CD4-positive, alpha-beta T cell treated with Interleukin-10 for 1 hour (primary cell): ENCODE measurements at places on chromosomes 13 and 19.
A peak's percentile ranks its signal among the peaks of the same experiment; 100 is the strongest.

DNA sequence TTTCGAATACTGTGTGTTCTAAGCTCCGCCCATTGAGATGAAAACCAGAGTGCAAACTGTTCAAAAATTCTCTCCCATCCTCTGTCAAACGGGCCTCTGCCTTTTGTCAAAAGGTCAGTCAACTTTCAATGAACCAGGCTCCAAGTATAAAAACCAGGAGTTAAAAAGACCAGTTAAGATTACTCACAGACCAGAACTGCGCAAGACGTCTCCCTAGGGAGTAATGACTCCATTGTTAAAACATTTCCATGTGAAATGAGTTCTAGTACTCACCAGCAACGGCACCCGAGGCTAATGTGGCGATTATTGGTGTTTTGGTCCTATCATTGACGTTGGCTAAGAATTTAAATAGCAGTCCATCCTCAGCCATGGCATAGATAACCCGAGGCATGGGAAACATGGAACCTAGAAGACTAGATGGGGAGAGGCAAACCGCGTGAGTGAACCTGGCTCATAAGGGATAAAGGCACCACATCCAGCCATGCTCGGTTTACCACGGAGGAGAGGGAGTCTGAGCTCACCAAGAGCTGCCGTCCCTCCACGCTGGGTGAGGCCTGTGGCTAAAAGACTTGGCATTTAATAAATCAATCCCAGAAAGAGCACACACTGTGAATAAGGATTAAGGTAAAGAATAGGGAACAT is 73.3 kb downstream of the SLC7A1 start:
- no peak for DNase-seq

- DNase-seq: no peak
Observed at GRCh38 chr13:48564056-48564455, 31.2 kb upstream of the RCBTB2 start.

DNA sequence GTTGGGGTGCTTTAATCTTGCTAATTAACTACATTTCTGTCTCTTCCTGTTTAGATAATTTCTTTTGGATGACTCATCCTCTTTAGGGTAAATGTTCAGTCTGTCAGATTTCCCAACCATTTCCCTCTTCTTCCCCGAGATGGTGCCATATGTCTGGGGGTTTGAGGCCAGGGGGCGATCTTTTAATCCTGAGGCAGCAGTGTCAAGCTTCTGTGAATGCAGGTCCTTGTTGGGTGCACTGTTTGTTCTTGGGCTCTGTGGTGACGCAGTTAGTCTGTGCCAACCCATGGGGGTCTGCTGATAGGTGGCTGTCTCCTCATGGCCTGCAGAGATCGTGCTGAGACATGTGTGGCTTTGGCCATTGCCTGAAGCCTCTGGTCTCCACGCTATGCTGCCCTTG is 420.4 kb downstream of the NDFIP2 start:
- DNase-seq: no peak

DNA sequence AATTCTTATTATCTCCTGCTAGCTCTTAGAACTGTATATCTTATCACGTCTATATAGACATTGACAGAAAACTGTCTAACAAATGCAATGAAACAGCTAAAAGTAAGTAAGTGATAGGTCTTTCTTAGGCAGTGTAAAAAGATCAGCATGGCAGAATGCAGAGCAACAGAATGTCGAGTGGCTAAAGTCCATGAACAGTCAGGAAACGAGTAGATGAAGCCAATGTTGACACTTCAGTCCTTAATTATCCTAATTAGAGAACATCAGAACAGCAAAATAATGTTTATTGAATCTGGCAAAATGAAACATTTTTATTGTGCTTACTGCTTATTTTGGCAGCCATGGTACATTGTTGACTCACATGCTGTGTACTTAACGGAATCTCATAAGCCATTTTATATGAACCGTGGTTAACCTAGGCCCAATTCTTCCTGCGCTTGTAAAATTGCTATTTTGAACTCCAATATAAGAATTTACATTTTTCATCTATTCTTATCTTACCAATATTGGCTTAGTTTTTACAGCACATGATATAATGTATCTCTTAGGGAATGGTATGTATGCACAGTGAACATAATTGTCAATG is 748.1 kb downstream of the DACH1 start:
- no peak for DNase-seq

DNA sequence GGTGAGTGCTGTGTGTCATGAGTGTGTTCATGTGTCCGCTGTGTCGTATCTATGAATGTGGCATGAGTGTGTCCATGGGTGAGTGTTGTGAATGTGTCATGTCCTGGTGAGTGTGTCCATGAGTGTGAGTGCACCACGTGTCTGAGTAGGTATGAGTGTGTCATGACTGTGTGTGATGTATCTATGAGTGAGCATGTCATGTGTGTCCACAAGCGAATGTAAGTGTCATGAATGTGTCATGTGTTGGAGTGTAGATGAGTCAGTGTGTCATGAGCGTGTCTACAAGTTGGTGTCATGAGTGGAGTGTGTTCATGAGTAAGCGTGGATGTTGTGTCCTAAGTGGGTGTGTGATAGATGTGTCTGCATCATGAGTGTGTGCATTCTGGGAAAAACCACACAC is 129.4 kb downstream of the TUBA3C start:
- DNase-seq: no peak

- DNase-seq: no peak
Observed at GRCh38 chr19:19657397-19657783, 6.1 kb downstream of the ATP13A1 start.

DNA sequence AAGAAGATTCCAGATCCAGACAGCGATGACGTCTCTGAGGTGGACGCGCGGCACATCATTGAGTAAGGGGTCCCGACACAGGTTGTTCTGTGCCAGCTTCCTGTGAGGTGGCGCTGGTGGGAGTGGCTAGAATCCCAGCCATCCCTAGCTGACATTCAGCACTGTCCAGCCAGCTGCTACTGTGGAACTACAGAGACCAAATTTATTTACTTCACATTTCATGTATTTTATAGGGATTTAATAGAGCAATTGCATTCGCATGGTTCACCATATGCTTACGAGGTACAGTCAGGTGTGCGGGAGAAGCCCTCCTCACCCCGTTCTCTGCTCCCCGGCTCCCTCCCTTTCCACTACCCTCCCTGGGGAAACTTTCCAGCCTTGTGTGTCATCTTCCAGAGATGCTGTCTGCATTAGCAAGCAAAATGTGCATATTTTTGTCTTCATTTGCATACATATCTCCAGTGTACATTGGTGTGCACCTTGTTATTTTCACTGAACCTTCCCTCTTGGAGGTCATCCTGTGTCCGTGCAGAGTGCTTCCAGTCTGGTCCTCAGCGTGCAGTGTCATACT is 47.2 kb downstream of the SMARCA4 start:
- no peak for DNase-seq

- no peak for DNase-seq
Observed at GRCh38 chr19:18603958-18604819, 2.4 kb downstream of the CRLF1 start.

GRCh38 chr13:50650592-50651504 is 192.6 kb downstream of the DLEU7 start:
- DNase-seq: no peak

DNA sequence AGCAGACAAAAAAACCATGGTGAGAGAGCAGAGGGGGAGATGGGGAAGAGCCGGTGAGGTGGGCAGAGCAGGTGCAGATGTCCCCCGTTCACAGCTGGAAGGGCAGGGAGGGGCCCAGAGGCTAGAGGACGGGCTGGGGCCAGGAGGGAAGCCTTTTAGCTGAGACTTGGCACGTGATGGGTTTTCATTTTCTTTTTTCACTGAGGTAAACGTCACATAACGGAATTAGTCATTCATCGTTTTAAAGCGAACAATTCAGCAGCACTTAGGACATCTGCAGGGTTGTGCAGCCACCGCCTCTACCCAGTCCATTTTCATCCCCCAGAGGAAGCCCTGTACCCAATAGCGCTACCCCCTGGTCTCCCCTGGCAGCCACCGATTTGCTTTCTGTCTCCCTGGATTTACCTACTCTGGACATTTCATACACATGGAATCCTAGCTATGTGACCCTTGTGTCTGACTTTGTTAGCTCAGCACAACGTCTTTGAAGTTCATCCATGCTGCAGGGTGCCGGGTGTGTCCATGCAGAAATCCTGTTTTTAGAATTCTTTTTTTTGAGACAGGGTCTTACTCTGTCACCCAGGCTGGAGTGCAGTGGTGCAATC is 16.0 kb upstream of the EMC10 start:
- DNase-seq: no peak

GRCh38 chr13:91660076-91660415 is 261.6 kb downstream of the GPC5 start:
- DNase-seq: no peak

DNA sequence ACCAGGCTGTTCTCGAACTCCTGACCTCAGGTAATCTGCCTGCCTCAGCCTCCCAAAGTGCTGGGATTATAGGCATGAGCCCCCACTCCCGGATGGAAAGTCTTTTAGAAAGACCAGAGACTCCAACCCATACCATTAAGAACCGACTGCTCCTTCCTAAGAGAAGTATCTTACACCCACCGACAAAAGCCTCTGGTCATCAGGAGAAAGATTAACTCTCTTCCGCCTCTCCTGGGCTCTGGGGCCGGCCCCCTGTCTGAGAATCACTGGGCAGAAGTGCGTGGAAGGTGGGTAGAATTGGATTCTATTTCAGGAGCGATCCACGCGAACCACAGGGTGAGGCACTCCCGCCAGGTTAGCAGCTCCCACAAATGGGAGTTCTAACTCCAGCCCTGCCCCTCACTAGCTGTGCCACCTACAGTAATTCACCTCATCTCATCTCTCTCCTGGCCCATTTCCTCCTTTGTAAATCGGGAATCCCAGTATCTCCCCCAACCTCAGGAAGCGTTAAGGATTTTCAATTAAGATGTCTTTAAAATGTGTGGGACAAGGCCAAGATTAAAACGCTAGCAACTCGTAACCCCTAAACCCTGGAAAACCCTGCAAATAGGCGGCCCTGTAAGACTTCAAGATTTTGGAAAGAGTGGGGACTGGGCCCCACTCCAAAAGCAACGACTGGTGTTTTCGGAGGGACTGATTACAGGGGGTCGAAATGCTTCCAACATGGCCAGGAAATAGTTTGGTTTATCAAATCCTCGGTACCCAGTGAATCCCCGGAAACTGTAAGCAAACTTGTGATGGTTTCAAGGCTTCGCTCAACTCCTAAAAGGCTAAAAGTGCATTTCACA is 1.3 kb downstream of the HNRNPL start:
- DNase-seq: no peak

DNA sequence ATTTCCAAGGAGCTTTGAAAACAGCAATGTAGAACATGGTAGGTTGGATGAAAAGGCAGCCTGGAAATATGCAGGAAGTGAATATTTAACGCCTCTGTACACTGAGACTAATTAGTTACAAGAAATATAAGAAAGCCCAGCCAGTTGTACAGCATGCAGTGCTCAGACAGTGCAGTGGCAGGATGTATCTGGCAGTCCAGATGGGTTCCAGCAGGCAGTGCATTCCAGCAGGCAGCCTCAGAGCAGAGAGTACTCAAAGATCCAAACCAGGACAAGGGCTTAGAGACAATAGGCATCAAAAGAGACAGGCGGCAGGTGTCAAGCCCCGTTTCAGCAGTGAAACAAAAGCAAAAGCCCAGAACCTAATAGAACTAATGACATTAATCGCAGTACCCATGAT is 2776.3 kb downstream of the PCDH9 start:
- DNase-seq: no peak

- no peak for DNase-seq
Observed at GRCh38 chr13:113390874-113391497, 27.1 kb upstream of the GRTP1 start.

DNA sequence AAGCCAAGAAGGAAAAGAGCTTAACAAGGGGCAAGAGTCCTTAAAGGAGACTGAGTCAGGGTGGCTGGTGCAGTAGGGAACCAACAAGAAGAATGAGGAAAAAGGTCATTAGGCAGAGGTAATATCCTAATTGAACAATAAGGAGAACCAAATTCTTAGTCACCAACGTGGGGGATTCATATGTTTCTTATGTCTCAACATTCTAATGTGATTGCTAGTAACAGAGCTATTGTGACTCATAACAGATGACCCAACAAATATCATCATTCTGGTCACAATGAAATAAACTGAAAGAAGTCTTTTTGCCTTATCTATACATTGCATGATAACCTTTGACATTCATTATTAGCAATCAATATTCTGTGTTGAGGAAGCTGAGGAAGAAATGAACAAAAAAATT is 101.6 kb downstream of the RAP2A start:
- DNase-seq: no peak

DNA sequence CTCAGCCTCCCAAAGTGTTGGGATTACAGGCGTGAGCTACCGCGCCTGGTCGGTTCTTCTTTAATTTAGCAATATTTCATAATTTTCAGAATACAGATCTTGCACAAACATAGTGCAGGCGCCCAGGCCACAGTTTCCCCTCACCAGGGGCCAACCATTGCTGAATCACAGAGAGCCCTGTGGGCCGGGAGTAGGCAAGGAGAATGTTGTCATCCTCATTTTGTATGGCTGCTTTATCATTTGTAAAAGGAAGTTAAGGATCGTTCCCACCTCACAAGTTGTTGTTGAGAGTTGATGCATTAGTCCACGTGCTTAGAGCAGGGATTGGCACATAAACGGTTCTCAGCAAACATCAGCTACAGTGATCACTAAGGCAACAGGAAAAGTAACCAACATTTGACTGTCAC is 30.2 kb downstream of the MEIS3 start:
- DNase-seq: peak; percentile 28

DNA sequence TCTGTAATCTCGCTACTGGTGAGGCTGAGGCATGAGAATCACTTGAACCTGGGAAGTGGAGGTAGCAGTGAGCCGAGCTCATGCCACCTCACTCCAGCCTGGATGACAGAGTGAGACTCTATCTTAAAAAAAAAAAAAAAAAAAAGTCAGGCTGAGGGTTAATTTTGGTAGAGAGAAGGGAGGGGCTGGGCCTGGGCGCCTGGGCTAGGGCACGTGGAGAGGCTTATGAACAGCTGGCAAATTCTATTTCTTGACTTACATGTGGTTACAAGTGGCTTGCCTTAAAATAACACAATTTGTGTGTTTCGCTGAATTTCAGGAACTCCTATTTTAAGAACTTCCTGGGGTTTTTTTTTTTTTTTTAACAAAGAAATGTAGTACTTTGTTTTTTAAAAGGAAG is 47.6 kb upstream of the MAP3K10 start:
- DNase-seq: peak; percentile 64

- no peak for DNase-seq
Observed at GRCh38 chr13:32150239-32150638, 118.7 kb downstream of the FRY start.

GRCh38 chr19:7541475-7541824 is 5.9 kb downstream of the PNPLA6 start:
- DNase-seq: no peak

GRCh38 chr13:40477623-40478608 is 188.5 kb downstream of the FOXO1 start:
- DNase-seq: no peak

GRCh38 chr19:33502521-33502920 is 19.1 kb downstream of the PEPD start:
- DNase-seq: no peak

- no peak for DNase-seq
Observed at GRCh38 chr19:15274477-15274876, 42.2 kb upstream of the EPHX3 start.
